Kidney glomerular epithelial cell (primary cell): ENCODE measurements at places on chromosomes 1 and 21.

DNA sequence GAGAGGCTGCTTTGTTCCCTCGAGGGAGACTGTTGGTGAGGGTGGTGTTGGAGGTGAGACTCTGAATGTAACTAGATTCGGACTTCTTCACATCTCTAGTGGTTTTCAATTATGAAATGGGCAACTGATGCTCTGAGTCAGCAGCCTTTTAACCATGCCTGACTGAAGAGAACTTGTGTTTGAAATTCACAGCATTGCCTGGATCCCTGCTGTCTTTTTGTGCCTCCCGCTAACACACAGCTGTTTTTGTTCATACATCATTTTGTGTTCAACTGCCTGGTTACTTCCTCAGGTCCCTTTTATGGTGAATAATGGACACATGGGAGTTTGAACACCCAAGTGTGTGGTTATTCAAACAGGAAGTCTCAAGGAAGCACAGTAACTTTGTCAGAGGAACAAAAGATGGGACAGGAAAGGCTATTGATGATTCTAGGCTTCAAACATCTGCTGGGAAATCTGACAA lies 16.8 kb downstream of the LAMC1 start:
- DNase-seq, result peak; percentile 70

GRCh38 chr1:100757946-100758345 lies 38.4 kb downstream of the VCAM1 start:
- no peak for DNase-seq

- DNase-seq, result peak; percentile 3
These were observed 12.4 kb downstream of the SAMSN1 start for GRCh38 chr21:14533499-14534428.

- DNase-seq, result no peak
These were observed 486.3 kb downstream of the PTPRU start for GRCh38 chr1:29722598-29722997.

DNA sequence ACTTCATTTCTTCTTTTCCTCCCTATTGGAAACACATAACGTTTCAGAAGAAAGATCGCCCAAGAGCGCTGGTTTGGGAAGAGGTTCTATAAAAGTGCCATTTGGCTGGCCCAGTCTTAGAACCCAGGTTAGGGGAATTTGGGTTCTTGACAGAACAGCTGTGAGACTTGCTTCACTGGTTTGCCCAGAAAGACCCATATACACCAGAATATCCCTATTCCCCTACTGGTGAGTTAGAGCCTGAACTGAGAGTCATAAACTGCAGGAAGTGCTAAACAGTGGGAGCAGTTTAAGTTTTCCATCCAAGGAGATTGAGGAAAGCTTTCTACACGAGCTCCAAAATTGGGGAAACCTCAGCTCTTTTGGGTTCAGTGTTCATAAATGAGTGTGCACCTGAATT lies 275.2 kb downstream of the VAV3 start:
- no peak for DNase-seq

DNA sequence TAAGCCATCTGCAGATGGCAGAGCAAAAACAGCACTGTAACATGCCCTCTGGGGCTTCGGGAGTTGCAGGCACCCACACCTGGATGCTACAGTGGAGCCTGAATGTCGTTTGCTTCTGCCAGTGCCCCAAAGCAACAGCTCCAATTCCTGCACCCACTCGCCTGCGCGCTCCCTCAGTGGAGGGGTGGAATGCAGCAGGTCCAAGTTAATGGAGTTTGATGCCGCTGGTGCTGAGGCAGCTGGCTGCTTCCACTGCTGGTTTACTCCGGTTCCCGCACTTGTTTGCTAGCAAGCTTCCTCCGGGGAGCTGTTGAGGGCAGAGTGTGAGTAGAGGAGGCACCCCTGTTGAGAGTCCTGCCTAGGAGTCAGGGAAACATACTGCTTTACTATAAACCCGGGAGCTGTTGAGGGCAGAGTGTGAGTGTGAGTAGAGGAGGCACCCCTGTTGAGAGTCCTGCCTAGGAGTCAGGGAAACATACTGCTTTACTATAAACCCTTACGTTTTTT lies 584.0 kb upstream of the TMPRSS15 start:
- DNase-seq, result no peak

DNA sequence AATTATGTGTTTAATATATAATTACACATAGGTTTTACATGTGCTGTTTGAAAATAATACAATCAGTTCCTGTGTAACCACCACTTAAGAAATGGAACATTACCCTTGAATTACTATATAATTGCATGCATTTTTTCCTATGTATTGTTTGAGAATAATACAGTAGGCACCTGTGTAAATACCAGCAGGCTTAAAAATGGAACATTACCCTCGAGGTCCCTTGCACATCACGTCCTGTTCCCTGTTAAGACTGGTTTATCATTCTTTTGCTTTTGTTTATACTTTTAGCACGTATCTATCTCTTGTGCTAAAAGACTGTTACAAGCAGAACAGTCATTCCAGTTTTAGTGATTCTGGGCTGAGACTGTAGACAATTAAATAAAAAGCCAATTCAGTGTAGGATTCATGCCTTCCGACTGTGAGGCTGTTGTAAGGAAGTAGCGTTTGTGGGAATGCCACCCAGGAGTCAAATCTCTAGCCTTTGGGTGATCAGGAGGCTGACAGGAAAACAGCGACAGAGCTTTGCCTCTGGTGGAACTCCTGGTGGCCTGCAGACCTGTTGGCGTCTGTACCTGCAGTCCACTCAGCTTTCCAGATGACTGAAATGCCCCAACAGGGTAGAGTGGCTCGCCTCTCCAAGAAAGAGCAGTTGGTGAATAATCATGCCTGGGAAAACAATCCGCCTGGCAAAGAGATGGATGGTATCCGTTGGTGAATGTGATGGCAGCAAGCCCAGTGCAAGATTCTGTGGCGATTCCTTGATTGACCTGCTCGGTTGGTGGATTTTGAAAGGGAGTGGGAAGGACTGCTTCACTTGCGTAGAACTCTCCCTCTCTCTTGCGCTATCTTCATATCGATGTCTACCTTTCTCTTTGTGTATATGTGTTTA lies 58.0 kb downstream of the DISC1 start:
- no peak for DNase-seq

DNA sequence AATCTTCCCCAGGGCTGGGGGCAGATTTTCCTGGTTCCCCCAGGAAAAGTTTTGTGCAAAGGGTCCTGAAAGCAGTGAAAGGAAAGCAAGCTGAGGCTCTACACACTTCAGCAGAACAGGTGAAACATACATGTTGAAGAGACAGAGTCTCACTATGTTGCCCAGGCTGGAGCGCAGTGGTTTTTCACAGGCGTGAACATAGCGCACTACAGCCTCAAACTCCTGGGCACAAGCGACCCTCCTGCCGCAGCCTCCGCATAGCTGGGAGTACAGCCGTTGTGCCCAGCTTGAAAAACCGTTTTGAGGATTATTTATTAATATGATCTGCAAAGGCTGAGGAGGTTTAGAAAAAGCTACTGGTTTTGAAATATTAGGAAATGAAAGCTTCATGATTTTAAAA lies 11.8 kb downstream of the PRDM15 start:
- DNase-seq, result no peak

GRCh38 chr1:40856656-40857302 lies 5.4 kb downstream of the CITED4 start:
- no peak for DNase-seq

GRCh38 chr1:168387781-168388760 lies 107.4 kb downstream of the TBX19 start:
- DNase-seq, result no peak

GRCh38 chr21:45998276-45998701 lies 16.7 kb downstream of the COL6A1 start:
- DNase-seq, result no peak

GRCh38 chr1:235979716-235980333 lies 85.1 kb downstream of the NID1 start:
- no peak for DNase-seq

DNA sequence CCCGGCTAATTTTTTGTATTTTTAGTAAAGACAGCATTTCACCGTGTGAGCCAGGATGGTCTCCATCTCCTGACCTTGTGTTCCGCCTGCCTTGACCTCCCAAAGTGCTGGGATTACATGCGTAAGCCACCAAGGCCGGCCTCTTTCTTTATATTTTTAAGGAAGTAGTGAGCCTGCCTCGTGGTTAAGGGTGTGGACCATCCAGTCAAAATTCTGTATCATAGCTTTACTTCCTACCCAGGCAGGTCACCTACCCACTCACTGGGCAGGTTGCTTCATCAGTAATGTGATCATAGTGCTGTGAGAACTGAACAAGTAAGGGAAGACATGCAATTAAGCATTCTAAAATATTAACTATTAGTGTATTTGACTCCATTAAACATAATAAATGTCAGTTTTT lies 8.1 kb upstream of the ACOT7 start:
- no peak for DNase-seq

GRCh38 chr1:11429935-11430334 lies 49.0 kb upstream of the DISP3 start:
- DNase-seq, result no peak

DNA sequence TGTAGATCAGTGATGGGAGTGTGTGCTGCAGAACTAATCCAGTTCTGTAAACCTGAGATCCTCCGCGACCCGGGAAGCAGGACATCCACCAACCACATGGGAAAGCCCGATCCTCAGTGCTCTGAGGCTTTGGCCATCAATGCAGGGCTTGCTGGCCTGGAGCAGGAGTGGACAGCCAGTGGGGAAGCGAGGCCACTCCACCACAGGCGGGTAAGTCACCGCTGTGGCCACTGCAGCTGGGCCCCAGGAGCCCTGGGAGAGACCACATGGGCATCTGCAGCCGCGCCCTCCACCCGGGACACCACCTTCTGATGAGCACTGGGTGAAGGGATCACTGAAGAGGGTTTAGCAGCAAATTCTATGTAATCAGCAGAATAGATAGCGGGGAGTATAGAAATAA lies 811 bp downstream of the KRTAP12-1 start:
- no peak for DNase-seq

GRCh38 chr1:84726593-84727499 lies 36.6 kb upstream of the SSX2IP start:
- DNase-seq, result no peak

GRCh38 chr1:53121319-53122172 lies 20.9 kb downstream of the SLC1A7 start:
- no peak for DNase-seq

DNA sequence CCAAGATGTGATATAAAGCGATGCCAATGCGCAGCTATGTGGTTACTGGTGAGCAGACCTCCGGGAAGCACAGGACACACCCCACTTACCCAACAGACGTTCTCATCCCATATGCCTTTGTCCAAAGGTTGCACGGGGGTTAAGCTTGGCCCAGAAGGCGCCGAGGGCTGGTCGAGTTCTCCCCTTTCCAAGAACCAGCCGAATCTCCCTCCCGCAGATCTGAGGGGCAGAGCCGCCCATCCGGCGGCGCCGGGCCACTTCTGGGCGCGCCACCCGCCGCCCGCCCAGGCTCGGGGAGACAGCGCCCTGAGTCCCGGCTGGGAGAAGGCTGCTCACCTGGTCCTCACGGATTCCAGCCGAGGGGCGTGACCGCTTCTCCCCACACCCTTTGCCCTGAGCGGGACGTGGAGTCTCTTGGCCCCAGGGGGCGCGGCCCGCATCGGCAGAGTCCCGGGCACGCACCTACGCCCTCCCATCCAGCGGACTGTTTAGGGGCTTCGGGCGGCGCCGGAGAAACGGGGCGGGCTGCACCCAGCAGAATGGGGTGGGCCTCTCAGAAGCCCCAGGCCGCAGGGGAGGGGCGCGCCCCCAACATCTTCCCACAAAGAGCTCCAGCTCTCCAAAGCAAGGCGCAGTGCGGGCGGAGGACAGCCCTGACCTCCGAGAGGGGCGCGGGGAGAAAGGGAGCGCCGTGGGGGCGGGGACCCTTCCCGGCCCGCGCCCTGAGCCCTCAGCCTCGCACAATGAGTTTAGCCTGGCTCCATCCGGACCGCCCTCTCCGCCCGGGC lies 615 bp downstream of the GPR161 start:
- DNase-seq, result no peak

DNA sequence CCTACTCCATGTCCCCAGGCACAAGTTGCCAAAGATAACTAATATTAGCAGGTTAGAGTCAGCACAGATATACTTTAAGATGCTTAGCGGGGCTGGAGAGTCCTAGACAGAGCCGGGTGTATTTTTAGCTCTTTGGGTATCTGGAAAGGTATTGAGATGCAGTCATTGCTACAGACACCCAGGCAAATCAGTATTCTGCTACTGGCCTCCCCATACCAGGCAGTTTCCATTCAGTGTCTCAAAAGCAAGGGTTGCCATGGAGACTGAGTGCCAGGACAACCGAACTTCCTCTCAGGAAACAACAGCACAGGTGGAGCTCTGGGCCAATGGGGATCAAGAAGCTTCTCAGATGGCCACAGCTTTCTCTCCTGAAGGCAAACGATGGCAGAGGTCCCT lies 45.3 kb downstream of the KCNC4 start:
- DNase-seq, result no peak

- peak; percentile 10 for DNase-seq
These were observed 61.9 kb downstream of the UBE2T start for GRCh38 chr1:202279806-202280205.

DNA sequence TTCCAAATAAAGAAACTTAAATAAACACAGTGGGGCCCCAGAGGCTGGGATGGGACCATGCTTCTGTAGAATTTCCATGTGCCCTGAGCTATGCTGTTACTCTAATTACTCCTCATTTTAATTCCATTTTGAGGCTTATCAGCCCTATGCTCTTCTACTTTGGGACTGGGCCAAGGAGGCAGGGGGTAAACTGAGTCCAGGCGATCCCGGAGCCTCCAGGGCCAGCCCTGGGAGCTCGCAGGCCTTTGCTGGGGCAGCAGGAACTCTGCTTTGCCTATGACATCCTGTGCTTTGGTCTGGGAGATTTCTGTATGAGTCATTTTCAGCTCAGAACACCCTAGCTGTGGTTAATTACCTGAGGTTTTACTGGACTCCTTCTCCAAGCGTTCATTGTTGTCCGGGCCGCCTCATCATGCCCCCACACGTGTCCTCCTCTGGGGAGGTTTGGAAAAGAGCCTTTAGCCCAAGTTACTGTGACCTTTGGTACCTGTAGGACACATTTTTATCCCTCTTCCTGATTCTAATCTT lies 95.7 kb downstream of the RHOU start:
- peak; percentile 71 for DNase-seq

GRCh38 chr1:153174624-153175023 lies 23.9 kb upstream of the SPRR2G start:
- no peak for DNase-seq

DNA sequence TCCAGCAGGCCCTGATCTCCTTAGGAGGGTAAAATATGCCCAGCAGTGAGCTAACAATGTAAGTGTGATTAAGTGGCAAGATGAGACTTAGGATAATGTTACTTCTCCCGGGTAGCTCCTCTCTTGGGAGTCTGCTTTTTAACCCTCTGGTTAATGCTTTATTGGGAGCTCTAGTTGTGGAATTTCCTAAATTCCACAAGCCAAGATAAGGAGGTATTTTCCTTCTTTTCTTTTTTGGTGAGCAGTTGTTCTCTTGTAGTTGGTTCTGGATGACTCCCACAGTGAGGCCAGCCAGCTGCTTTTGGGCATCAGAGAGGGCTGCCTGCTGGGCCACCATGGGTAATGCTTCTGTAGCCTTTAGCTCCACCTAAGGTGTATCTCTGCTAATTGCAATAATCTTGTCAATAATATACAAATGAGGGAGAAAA lies 19.3 kb downstream of the C1orf52 start:
- peak; percentile 19 for DNase-seq
